ENCODE measurements at places on chromosomes 5 and 9.

- no peak for DNase-seq
Observed at GRCh38 chr9:128723352-128723865, 518 bp downstream of the ZDHHC12 start.

DNA sequence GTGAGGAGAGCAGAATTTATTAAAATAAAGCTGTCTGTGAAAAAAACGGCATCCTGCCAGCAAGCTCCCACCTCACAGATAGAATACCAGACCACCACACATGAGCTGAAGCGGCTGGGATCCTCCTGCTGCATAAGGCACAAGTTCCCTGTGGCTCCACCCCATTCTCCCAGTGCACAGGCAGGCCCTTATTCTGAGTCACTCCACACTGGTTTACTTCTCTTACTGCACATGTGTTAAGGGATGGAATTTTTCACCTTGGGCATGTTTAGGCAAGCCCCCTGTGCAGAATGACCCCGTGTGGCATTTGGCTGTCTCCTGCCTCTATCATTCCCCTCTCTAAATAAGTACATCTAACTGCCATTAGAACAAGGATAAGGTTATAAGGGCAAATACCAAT, 115.0 kb upstream of the ELAVL2 start:
- no peak for DNase-seq

DNA sequence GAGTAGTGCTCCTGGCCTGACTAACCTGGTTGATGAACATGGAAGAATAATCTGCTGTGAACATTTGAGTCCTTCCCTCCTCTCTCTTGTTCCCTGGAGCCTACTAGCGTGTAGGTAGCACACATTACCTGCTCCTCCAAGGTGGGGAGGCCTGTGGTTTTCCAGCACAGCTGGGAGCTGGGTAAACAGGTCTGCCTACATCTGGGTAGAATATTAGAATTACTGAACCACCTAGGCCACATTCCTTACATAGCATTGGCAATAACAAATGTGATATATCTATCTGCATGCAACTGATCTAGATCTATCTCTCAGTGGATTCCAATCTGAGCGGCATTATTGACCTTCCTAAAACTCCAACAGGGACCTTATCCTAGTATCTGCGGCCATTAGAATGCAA, 151.0 kb upstream of the ZNF366 start:
- DNase-seq = no peak

DNA sequence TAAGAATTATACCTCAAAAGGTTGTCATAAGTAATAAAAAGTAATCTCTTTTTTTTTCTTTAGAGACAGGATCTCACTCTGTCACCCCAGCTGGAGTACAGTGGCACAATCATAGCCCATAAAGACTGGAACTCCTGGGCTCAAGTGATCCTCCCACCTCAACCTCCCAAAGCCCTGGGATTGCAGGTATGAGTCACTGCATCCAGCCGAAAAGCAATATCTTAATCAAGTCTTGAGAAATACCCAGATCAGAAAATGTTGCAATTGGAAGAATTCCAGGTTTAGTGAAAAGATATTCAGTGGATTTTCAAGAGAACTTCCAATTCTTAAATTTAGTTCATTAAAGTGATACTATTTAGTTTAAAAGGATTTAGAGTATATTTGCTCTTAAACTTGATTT, 40.9 kb upstream of the IDNK start:
- no peak for DNase-seq
